NCI-H1694 treated with DMSO at 0.1 percent for 48 hours (cell line): ENCODE measurements at places on chromosomes 1 and 21.

GRCh38 chr21:15592271-15592860, 137.4 kb upstream of the USP25 start:
- peak; percentile 47 for DNase-seq

GRCh38 chr1:17265162-17265561, 16.3 kb downstream of the PADI3 start:
- no peak for DNase-seq

DNA sequence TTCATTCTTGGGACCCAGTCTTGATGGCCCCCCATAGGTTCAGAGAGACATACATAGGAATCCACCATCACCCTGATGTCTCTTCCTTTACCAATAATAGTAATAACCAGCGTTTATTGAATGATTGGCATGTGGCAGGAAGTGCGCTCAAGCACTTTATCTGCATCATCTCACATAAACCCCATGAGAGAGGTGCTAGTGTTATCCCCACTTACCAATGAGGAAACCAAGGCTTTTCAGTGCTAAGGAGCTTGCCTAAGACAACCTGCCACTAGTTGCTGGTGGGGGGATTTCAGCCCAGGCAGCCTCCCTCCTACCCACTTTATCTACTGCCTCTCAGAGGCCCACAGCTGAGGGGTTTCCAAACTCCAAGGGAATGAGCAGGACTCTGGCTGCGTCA, 7.7 kb downstream of the LGR6 start:
- DNase-seq, result no peak

- DNase-seq, result no peak
These were observed 656.9 kb downstream of the PTPRU start for GRCh38 chr1:29893046-29893723.

GRCh38 chr1:9289090-9289534, 3.6 kb upstream of the SPSB1 start:
- peak; percentile 25 for DNase-seq

- DNase-seq, result no peak
These were observed 168.0 kb downstream of the CYYR1 start for GRCh38 chr21:26405071-26405470.

DNA sequence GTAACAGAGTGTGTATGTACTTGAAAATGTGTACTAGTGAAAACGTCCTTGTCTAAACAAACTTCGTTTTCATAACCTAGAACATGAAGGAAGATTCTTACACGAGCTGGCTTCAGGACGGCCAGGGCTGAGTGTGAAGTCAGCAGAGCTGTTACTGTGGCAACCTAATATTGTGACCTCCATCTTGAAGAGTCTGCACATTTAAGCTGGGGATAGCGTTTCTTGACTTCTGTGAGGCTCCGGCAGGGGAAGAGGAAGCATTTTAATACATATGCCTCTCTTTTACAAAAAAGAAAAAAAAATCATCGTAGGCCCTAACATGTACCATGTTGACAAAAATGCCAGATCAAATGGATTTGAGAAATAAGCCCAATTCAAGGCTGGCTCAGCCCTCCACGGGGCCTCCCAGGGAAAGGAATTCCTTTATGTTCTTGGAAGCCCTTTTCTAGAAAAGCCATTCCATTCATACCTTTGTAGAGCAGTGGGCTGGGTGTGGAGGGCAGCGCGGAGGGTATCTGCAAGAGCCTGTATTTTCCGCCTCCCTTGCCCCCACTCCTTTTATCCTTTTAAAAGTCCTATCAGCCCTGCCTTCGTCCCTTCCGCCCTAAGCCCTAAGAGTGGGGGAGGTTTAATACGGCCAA, 51.1 kb downstream of the SIM2 start:
- DNase-seq, result no peak
